Pancreas (tissue), 10 donors: ENCODE measurements at places on chromosomes 2 and 18.
A peak's percentile ranks its signal among the peaks of the same experiment; 100 is the strongest.

GRCh38 chr2:27765621-27766286 lies 5.8 kb upstream of the MRPL33 start:
- peak; percentile 82 for DNase-seq

DNA sequence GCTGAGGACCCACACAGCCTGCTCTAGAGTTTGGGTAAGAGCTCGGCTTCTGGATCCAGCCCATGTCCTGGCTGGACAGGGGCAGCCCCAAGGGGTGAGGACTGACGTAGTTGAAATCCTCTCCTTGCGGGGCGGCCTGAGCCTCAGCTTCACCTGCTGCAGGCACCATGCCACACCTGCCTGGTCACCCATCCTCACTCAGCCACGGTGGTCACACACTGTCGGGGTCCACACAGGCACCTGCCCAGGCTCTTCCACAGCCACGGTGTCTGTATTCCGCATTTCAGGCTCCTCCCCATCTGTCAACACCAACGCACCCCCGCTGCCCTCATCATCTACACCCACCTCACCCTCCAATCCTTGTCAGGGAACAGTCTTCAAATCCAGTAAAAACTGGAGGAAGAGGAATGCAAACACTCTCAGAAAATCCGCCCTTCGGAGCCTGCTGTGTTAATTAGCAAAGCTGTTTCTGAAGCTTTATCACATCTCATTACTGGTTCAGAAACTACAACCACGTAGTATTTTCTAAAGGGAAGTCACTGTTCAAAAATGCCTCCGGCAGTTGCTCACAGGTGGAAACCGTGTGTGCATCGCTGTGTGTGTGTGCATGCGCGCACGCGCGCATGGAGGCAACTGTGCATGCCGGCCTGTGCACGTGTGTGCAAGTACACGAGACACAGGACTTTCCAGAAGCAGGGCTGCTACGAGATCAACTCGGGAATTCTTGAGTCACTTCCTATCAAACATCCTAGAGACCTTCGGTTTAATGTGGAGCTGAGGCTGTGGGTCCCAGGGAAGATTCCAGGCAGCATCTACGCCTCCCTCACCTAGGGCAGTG lies 38.2 kb downstream of the SLC66A2 start:
- DNase-seq, result no peak

GRCh38 chr2:100704711-100705110 lies 115.2 kb upstream of the NPAS2 start:
- DNase-seq, result no peak

DNA sequence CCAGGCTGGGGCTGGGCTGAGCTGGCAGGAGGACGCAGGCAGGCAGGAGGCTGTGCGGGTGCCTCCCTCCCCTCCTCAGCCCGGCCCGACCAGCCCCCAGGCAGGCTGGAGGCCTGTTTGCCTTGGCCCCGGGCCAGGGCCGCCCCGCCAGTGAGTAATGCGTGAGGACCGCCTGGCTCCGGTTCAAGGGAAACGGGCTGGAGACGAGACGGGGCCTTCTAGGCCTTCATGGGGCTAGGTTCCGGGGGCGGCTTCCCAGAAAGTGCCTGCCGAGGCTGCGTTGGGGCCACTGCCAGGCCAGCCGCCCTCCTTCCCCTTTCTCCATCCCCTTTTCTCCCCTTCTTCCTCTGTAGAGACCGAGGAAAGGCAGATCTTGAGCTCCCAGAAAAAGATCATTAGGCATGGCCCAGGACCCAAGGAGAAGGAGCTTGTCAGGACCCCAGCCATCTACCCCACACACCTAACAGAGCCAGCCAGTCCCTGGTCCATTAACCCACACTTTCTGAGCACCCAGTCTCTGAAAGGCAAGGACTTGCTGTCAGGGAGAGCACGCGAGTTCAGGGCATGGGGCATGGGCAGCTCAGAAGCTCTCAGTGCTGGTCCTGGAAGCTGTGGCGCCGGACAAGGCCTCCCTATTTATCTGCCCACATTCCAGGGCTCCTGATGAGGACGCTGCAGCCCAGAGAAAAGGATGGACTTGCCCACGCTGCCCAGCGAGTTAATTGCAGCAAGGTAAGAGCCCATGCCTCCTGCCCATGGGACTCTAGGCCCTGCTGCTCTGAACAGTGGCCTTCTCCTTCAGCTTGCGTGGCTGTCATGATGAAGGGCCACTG lies 48.5 kb downstream of the SMAD7 start:
- peak; percentile 89 for DNase-seq

- DNase-seq, result no peak
Observed at GRCh38 chr2:101398116-101398821, 11.0 kb upstream of the CREG2 start.

DNA sequence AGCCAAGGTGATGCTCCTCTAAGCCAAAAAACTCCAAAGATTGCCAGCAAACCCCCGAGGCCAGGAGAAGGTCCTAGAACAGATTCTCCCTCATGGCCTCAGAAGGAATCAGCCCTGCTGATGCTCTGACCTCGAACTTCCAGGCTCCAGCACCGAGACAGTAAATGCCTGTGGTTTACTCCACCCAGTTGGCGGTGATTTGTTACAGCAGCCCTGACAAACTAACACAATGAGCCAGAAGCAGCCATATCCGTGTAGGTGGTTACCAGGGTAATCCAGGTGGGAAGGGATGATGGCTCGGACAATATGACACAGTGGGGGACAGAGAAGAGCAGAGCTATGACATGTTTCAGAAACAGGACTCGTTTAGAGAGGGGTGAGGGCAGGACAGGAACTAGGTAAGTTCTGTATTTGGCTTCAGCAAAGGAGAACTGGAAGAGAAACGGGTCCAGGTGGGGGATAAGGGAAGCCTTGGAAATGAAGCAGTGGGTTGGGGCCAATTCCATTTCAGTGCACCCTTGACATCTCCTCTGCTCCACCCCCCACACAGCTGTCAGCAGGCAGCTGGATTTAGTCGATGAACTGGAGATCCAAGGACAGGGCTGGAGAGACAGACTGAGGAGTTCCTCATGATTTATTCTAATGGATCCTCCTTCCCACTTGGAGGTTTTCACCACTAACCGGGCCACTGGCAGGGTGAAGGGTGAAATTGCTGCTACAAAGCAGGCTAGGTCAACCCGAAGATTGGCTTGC lies 179.7 kb upstream of the SH3BP4 start:
- DNase-seq, result no peak

DNA sequence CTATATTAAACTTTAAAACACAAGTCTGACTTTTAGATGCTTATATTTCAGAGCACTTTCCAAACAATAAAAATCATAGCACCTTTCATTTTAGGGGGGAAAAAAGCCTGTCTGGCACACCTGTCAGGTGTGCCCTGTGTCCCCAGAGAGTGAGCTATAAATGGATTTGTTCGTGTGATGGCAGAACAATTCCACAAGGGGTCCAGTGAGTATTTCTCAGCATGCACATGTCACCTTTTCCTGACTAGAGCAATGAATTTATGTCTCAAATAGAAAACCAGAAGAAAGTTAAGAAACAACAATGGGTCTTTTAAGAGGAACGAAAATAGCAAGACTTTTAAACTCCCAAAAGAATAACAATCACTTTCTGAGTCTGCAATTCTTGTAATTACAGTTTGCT lies 55.9 kb downstream of the ACVR1C start:
- DNase-seq, result no peak

GRCh38 chr2:79487399-79487798 lies 25.5 kb upstream of the CTNNA2 start:
- no peak for DNase-seq

GRCh38 chr2:210170196-210170445 lies 1.1 kb downstream of the KANSL1L start:
- no peak for DNase-seq

GRCh38 chr18:48913775-48914174 lies 37.0 kb downstream of the SMAD7 start:
- no peak for DNase-seq

DNA sequence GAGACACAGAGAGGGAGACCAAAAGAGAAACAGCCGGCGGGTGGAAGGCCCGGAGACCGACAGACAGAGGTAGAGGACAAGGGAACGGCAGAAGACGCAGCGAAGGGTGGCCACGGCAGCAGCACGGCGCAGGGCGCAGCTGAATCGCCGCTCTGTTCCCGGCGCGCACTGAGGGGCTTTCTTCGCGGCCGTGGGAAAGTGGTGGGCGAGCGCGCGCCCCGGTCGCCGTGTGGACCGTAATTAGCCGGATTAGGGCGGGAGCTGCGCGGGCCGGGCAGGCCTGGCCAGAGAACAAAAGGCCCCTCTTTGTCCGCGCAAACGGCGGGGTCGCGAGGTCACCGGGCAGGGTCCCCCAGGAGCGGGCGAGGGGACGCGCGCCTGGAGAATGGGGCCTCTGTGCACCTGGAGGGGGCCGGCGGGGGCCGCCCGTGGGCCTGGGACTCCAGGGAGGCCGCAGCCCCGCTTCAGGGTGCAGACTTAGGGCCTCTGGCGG lies 158.3 kb downstream of the ZFP36L2 start:
- no peak for DNase-seq

DNA sequence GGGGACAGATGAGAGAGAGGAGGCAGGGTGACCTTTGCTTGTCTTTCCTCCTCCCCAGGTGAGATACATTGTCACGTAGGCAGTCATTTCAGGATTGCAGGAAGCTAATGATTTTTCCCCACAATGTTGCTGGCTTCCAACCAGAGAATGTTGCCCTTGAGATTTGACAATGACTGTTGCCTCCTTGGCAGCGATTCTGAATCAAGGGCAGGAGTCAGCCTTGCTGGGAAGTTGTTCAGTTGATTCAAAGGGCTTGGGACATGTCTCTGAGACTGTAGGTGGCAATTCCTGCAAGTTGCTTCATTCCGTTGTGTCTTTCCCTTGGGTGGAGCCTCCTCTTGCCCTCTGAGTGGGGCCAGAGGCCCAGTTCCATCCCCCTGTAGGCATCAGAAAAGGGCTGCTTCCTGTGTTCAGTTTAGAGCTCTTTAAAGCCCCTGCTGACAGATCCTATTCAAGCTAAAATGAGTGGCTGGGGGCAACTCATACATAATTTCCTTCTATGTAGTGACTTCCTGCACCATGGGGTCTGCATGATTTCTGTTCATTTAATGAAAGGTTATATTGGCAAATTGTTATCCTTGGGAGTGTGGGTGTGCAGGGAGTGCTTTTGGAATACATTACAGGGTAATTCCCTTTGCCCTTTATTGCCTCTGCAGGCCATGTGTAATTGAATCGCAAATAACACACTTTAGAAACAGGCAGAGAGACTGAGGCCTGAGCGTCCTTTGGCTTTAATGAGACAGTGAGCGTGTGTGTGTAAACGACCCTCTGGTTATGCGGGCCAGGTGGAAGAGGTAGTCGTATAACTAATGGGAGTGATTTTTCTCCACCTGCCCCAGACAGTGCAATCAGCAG lies 52.4 kb downstream of the GPR39 start:
- no peak for DNase-seq

DNA sequence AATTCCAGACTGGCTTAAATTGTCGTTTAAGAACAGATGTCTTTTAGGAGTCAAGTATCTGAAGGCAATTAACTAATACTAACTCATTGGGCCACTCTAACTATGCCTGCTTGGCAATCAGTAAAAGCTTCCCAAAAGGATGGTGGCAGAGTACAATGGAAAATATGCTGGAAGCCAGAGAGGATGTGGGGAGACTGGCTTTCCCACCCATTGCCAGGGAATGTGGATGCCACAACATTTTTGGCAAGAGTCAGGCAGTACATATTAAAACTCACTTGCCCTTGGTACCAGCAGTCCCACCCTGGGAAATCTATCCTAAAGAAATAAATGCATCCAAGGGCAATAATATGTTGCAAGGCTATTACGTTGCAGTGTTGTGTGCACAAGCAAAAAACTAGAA lies 74.0 kb upstream of the FZD7 start:
- DNase-seq, result no peak

DNA sequence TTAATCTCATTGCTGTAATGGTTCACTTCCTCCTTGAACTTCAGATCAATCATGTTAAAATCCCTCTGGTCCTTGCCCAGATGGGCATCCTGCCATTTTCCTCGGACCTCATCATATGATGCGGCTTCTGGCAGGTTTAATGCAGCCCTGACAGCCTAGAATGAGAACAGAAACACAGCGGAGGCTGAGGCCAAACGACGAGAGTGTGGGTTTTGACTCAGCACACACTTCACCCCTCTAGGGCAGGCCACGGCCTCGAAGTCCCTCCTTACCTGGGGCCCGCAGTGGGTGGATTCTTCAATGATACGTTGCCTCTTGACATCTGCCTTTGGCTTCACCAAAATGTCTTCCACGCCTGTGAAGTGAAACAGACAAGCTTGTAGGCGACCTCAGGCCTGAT lies 56.8 kb downstream of the POLR1A start:
- peak; percentile 66 for DNase-seq
